Lung (tissue), 17 donors: ENCODE measurements at places on chromosomes 7 and 10. TPM values are rescaled to one million over a fixed set of nuclear protein-coding genes. Genes with fewer than 3 reads are reported as not detected.

The ADARB2 gene
- polyA plus RNA-seq: 0.61 TPM

The ZPBP gene
- not detected for polyA plus RNA-seq

The HOXA2 gene
- polyA plus RNA-seq: 1.2 TPM

The PNLIP gene
- polyA plus RNA-seq: 0.14 TPM

- H3K4me1 ChIP-seq: no peaks in the 10 kb centered on the region
- no peak overlapping the region for H3K27ac ChIP-seq
- no peaks in the 10 kb centered on the region for H3K36me3 ChIP-seq
- H3K4me3 ChIP-seq: no peak overlapping the region
These were observed 196.5 kb upstream of the DGKB start for GRCh38 chr7:15099074-15099473.

GRCh38 chr10:63355682-63356081 is 110.1 kb downstream of the JMJD1C start:
- H3K27ac ChIP-seq: no peak overlapping the region
- H3K4me1 ChIP-seq: no peaks in the 10 kb centered on the region
- DNase-seq: no peak
- H3K27me3 ChIP-seq: no peaks in the 10 kb centered on the region

DNA sequence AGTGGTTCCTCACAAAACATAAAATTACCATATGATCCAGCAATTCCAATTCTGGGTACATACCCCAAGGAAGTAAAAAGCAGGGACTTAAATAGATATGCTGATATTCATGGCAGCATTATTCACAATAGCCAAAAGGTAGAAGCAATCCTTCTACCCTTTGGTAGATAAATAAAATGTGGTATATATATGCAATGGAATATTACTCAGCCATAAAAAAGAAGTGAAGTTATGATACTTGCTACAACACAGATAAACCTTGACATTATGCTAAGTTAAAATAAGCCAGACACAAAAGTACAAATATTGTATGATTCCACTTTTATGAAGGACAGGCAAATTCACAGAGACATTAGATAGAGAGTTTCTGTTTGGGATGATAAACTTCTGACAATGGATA is 13.3 kb downstream of the JMJD1C start:
- no peak overlapping the region for H3K4me3 ChIP-seq
- H3K36me3 ChIP-seq: no peaks in the 10 kb centered on the region
- no peak overlapping the region for H3K27ac ChIP-seq
- DNase-seq: no peak
